HTR-8/SVneo (cell line): ENCODE measurements at places on chromosomes 2 and 18.

- no peak for DNase-seq
Measured at GRCh38 chr2:147351784-147352183, 493.0 kb upstream of the ACVR2A start.

GRCh38 chr18:12423820-12424219 is 16.1 kb downstream of the PRELID3A start:
- DNase-seq, result no peak

GRCh38 chr2:71736091-71736861 is 282.9 kb downstream of the DYSF start:
- DNase-seq, result no peak

DNA sequence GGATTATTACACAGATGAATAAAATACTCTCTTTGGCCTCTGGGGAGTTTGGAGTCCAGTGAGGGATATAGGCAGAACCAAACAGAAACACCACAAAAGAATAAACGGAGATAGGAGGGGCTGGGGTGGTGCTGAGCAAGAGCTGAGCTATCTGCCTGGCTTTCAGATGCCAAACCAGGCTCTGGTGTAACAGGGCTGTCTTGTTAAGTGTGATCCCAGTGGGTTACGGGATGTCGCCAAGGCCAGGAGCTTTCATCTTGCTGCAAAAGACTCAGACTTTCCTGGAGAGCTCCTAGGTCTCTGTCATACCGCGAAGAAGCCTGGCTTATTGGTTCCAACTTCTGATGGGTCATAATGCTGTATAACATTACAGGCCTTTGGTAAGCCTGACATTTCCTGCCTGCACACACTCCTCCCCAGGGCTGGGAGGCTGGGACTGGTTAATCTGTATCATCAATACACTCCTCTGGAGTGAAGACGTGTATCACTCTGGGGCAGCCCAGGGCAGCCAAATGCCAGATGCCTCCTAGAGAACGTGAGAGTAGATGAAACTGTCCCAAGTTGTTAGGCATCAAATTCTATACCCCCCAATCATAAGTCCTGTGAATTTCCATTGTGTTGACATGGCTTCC is 60.5 kb downstream of the STPG4 start:
- no peak for DNase-seq

GRCh38 chr2:239892441-239893235 is 132.5 kb downstream of the NDUFA10 start:
- DNase-seq, result no peak

- no peak for DNase-seq
Measured at GRCh38 chr2:143852759-143853158, 667.2 kb downstream of the ZEB2 start.

DNA sequence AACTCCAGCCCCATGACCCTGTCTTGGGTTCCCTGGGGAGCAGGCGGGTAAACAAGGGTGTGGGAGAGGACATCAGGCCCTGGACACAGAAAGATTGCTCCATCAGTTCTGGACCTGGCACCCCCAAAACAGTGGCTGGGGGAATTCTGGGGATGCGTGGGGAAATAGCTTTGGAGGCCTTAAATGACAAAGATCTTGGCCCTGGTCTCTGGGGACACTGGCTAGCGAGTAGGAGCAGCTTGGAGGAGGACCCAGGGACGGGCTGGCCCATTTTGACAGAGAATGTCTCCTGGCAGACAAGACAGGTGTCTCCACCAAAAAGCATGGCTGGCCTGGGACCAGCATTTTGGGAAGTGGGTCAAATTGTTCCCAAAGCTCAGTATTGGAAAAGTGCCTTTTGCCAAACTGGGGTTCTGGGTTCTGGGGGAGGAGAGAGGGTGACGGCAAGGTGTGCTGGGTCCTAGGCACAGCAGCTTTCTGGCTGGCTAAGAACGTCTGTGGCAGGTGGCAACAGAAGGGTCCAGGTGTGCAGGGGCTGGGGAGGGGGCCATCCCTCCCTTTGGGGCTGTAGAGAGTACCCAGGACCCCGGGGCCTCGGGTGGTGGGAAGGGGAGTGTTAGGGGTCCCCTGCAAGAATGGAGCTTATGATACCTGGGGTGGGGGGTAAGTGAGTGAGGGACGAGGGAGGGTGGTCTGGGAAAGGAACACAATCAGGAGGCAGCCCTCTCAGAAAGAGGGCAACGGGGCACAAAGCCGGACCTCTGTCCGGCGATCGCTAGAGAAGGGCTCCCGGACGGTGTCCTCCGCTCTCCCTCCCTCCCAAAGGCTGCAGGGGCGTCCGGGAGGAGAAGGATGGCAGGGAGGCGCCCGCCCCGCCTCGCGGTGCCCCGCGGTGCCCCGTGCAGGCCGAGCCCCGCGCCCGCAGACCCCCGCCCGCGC is 556 bp downstream of the CYRIA start:
- DNase-seq, result no peak

GRCh38 chr2:33131749-33132148 is 185.0 kb downstream of the LTBP1 start:
- DNase-seq, result no peak

DNA sequence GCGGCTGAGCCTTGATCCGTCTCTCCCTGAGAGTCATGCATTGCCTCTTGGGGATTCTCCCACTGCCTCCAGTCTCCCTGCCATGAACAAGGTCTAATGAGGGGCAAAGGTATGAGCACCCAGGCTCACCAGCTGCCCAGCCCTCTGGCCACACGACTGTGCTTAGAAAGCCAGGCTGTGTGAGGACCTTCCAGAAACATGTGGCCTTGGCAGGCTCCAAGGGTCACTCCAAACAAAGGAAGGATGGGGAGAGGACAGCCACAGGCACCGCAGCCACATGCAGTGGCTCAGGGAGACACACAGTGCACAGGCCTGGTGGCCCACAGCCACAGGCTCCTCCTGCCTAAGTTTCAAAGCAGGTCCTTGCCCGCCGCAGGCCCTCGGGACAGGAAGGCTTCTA is 35.8 kb downstream of the TGFA start:
- no peak for DNase-seq

DNA sequence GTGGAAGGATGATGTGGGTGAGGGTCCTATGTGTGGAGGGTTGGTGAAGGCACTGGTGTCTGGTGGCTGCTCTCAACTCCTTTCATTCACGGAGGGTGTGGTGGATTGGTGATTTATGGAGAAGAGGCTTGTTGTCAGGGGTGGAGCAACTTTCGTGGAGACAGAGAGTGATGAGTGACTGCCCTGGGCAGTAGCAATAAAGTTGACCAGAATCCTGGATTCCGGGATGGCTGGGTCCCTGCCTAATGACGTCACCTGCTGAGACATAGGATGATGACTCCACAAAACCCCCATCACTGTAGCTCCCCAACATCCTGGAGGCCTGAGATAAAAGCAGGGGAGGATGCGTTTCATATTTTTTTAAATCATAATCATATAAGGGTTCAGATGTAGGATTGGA is 193.0 kb downstream of the ACKR3 start:
- DNase-seq, result no peak

DNA sequence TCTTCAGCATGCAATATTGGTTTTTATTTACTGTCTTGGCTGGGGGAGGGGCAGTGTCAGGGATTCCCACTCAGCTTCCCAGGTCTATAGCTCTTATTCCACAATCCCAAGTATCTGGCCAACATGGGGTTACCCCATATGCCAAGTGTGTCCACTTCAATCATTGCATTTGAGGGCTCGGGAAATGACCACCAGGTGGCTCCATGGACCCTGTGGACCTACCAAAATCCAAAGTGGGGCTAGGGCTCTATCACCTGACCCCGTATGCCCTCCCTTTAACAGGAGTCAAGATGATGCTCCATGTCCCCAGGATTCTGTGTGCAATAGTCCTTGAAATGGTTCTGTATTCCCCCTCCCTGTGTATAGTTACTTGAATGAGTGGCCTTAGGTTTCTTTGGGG is 12.1 kb upstream of the TRAF3IP1 start:
- DNase-seq, result no peak

GRCh38 chr2:96175951-96176350 is 30.7 kb upstream of the DUSP2 start:
- no peak for DNase-seq

DNA sequence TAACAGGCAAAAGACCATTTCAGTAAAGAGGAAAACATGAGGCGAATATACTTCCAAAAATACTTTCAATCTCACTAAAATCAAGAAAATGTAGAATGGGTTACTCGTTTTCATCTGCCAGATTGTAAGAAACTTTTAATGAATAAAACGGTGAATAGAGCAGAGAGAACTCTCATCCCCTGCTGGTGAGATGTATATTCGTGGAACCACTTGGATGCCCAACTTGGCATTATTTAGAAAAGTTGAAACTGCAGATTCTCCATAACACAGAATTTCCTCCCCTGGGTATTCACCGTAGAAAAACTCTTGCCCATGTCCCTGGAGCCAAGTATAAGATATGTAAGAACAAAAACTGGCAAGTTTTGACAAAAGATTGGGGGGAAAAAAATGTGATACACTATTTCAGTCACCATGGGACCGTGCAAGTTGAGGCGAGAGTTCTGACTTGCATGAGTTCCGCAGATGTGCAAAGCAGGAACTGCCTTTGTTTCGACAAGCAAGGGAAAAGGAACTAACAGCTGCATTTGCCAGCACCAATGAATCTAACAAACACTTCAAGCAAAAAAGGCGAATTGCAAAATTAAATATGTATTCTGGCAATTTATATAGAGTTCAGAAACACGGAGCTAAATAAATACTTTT is 14.8 kb downstream of the TIMM21 start:
- no peak for DNase-seq

DNA sequence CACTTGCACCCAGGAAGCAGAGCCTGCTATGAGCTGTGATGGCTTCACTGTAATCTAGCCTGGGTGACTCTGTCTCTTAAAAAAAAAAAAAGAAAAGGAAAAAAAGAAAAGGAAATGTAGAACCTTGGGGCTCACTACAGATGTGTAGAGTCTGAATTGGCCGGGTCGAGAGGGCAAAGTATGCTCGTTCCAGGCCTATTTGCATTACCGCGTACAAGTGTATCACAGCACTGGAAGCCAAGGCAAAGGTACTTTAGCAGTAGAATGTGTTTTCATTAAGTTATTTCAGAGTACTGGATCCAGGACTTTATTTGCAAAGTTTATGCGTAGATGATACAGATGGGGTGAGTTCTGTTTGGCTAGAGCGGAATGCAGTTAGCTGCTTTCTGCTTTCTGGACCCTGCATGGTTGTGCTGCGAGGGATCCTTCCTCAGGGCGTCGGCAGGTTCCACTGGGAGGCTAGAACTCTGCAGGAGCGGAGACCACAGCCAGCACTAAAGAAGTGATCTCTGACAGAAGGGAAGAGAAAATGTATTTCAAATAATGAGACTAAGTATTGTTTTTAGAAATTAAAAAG is 51.8 kb downstream of the LDLRAD4 start:
- no peak for DNase-seq

DNA sequence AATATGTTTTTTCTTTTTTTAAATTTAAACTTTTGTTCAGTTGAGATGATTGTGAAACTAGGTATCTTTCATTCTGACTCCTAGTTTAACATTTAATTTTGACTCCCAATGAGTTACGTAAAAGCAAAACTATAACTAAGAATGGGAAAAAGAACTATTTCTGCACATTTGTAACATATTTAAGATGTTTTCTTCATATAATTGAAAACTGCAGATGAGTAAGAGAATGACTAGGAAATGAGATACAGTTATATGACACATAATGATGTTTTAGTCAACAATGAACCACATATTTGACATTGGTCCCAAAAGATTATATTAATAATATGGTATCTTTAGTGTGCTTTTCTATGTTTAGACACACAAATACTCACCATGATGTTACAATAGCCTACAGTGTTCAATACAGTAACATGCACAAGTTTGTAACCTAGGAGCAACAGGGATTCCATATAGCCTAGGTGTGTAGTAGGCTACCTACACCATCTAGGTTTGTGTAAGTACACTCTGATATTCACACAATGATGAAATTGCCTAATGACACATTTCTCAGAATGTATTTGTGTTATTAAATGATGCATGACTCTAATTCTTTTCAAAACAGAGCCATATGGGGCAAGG is 12.6 kb downstream of the ERMN start:
- DNase-seq, result no peak

- DNase-seq, result no peak
Measured at GRCh38 chr2:24743924-24744323, 49.3 kb downstream of the PTRHD1 start.

DNA sequence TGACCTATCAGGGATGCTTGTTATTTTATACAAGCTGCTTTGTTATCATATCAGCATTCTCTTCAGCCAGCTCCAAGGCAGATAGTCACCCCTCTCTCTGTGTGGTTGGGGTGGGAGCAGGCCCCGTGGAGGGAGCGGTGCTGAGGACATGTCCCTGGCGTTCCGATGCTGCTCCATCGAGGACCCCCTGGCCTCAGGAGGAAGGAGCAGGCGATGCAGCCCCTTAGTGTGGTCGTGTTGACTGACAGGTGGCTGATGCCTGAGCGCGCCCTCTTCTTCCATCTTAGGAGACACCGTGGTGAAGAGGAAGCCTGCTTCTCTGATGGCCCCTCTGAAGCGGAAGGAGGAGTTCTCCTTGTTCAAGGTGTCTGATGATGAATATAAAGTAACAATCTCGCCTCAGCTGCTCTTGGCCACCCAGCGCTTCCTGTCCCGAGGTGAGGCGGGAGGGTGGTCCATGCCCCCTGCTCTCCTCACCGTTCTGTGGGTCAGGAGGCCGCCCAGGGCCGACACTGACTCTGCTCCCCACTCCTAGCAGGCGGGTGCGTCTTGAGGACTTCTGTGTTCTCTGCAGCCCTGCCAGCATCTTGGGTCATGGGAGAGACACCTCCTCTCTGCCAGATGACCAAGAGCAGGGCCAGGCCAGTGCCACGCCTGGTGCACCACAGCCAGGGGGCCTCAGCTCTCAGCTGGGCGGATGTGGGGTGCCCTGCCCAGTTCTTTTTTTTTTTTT is 10.6 kb downstream of the CNNM3 start:
- no peak for DNase-seq

DNA sequence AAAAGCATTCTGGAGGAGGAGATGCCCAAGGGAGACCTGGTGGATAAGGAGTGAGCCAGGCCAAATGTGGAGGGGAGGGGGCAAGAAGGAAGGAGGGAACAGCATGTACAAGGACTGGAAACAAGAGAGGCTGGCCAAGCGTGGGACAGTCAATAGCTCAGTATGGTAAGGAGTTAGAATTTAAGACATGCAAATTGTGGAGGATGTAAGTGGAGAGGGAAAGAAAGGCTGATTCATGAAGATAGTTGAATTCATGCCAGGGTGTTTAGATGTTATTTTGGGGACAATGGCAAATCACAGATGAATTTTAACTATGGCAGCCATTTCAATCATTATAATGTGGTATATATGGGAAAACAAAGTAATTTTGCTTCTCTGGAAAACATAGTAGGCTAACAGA is 462.3 kb downstream of the MEIS1 start:
- no peak for DNase-seq

- no peak for DNase-seq
Measured at GRCh38 chr2:152510621-152511020, 175.6 kb downstream of the FMNL2 start.

DNA sequence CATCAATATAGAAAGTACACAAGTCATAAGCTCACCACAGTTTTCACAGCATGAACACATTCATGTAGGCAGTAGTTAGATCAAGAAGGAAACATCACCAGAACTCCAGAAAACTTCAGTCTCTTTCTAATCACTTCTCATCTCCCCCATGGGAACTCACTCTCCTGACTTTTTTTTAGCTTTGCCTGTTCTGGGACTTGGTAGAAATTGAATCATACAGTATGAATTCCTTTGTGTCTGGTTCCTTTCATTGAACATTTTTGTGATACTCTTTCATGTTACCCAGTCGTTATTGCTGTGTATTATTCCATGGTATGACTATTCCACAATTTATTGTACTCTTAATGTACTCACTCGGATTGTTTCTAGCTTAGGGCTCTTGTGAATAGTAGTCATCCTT is 160.2 kb downstream of the TAF4B start:
- no peak for DNase-seq

GRCh38 chr18:3664563-3665178 is 214.7 kb downstream of the TGIF1 start:
- DNase-seq, result no peak
